Hematopoietic multipotent progenitor cell treated with erythropoietin and hydrocortisone succinate and interleukin-3 and kit ligand, for 4 days (in vitro differentiated cells): ENCODE measurements at places on chromosomes 12 and 14.

- DNase-seq, result no peak
Observed at GRCh38 chr14:51834240-51834639, 26.2 kb upstream of the GNG2 start.

DNA sequence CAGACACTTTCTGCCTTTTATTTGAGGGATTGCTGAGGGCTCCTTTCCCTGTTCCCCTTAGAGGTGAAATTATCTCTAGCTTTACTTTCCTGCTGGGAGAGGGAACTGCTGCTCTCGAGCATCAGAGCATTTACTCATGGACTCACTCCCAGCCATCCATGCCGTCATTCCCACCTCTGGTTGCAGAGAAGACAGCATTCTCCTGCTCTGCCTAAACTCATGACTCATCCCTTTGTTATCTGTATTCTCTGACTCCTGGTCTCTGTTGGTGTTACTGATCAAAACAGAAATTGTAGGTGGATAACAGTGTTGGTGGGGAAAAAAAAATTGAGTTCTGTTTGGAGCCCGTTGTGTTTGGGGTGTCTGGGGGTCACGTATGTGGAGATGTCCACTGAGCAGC is 159.3 kb downstream of the TTC8 start:
- no peak for DNase-seq

DNA sequence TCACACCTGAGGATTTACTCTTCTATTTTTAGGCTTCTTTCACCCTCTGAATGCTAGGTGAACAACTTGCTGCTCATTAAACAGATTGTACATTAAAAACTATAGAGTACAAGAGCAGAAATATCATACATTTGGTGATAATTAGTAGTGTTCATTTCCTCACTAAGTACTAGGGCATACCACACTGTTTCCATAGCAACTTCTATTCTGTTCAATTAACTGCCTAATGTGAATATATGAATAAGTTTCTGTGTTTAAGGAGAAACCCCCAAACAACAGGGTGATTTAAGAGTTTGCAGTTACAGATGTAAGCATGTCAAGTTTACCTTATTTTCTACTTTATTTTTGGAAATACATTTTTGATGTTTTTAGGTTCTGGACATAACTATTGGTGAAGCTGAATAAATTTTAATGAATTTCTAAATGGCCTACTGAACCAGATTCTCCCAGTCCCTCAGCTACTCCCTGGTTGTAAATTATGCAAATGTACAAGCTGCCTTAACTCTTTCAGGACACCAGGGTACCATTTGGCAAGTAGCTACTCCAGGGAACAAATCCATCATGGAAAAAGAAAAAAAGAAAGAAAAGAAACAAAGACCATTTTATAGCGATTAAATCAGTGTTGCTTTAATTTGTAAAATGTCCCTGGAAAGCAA is 199.8 kb upstream of the NAV3 start:
- no peak for DNase-seq

DNA sequence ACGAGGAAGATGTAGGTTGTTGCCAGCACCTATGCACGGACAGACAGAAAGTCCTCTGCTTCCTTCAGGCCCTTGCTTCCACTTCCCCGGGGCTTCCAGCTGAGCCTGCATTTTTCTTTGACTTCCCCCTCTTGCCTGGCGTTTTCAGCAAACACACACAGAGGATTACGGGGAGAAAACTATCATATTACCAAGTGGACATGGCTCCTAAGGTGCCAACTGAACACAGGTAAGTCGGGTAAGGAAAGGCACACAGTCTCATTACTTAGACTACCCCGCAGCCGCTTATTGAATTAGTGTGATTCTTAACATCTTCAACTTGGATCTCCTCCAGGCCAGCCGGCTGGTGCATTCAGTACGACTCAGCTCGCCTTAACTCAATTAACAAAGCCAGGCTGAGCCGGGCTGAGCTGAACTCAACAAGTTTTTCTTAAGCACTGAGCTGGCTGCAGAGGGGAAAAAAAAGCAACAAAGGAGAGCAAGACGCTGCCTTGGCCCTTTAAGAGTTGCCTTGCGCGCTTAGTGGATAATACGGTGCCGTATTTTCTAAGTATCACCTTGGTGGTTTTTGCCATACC is 19.2 kb upstream of the MAP1LC3B2 start:
- peak; percentile 36 for DNase-seq

DNA sequence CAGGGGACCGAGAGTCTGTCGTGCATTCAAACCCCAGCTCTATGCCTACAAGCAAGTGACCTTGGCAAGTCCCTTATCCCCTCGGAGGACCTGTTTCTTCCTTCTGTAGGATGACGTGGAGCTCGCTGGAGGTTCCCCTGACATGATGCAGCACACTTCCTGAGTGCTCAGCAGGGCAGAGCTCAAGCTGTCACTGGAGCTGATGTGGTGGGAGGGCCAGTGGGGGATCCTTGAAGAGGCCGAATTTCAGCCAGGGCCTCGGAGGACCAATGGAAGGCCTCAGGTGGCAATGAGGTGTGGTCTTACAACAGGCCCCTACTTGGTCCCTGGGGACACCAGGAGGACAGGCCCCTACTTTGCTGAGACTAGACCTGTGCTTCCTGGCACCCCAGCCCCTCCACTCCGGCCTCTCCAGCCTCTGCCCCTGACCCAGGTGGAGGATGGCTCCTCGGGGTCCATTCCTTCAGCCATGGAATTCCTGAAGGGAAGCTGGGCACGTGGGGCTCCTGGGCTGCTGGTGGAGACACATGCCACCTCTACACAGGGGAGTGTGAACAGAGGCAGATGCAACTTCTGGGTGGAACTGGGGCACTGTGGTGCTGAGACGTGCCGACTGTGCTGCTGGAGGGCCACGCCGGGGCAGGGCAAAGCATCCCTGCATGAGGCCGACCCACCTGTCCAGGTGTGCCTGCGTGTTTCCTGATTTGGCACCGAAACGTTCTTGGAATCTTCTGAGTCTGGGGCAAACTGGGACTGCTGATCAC is 18.7 kb upstream of the KIF26A start:
- no peak for DNase-seq

- DNase-seq, result no peak
Observed at GRCh38 chr14:103089386-103090335, 4.9 kb upstream of the EXOC3L4 start.

DNA sequence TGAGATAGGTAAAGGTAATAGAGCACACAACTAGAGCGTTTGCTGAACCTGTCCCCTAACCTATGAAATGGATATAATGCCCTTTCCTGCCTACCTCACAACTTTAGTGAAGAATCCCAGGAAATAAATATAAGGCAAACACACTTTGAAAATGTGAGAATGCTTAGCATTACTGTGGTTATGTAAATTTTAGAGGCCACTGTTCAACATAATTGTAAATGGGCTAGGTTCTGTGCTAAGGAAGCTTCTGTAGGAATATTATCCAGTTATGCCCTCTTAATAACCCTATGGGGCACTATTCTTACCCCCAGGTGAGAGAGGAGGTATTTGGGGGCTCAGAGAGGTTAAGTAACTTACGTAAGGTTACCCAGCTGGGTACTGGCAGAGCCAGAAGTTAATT is 92.5 kb upstream of the TMEM233 start:
- DNase-seq, result no peak

GRCh38 chr12:128266541-128267130 is 334 bp upstream of the TMEM132C start:
- no peak for DNase-seq

DNA sequence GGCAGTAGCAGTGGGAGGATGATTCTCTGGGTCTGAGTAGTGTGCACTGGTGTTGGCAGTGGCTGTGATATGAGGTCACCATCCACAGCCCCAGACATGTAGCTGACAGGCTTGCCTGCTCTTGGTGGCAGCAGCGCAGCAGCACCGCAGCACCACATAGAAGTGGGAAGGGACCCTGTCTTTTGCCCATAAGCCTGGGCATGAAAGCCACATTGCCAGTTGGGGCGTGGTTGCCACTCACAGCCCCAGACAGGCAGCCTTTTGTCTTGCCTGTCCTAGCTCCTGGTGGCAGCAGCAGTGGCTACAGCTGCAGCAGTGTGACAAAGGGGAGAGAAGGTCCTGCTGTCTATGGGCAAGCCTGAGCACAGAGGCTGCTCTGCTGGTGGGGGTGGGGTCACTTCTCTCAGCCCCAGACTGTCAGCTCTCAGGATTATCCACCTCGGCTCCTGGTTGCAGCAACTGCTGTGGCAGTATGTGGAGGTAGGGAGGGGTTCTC is 71.5 kb downstream of the BRMS1L start:
- no peak for DNase-seq

- no peak for DNase-seq
Observed at GRCh38 chr12:24551163-24551786, 397.6 kb downstream of the BCAT1 start.

GRCh38 chr12:132610866-132611602 is 652 bp upstream of the LRCOL1 start:
- DNase-seq, result no peak

DNA sequence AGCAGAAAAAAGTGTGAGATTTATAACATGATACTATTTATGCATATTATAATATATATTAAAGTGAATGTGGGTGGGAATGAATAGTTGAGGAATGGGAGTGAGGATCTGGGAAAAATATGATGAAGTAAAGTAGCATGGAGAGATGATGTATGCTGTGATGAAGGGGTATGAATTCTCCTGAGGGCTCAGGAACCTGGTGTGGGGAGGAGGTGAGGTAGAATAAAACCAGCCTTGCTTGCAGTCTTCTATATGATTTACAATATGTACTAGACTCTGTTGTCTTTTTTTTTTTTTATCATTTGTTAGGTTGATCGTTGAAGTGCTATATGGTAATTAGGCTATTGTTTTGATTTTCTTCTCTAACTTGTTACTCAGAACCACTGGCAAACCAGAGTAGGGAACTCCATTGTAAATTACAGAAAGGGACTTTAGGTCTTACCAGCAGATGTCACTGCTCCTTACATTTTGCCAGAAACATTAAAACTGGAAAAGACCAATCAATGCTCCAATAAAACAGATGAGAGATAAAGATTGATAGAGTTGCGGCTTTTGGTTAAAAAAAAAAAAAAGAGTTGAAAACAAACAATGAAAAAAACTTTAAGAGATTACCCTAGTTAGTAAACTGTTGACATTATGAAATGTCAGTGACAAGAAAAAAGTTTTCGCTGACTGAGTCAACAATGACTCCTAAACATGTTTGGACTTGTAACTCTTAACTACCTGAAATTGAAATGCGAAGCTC is 39.9 kb downstream of the ATL1 start:
- DNase-seq, result peak; percentile 57
